ENCODE measurements at places on chromosomes 12 and 14.

- no peak for DNase-seq
Observed at GRCh38 chr12:65741656-65742017, 82.6 kb upstream of the HMGA2 start.

DNA sequence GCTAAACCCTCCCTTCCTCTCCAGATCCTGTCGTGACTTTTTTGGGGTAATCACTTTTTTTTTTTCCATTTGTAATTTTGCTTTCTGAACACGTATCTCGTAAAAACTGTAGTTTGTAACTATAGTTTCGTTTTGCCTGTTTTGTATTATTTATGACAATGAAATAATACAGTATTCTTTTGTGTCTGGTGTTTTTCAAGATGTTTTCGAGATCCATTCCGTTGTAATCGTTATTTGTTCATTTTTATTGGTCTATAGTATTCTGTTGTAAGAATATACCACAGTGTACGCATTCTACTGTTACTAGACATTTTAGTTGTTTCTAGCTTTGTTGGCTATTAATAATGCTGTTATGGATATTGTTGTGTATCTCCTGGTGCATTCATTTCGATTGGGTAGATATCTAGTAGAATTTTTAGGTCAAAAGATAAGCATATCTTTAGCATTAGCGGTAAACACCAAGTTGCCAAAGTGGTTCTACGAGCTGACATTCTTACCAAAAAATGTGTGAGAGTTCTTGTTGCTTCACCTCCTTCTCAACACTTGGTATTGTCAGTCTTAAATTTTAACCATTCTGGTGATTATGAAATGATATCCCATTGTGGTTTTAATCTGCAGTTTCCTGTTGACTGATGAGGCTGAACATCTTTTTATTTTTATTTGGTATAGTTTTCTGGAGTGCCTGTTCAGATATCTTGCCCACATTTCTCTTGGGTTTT is 92.3 kb upstream of the EVL start:
- no peak for DNase-seq

DNA sequence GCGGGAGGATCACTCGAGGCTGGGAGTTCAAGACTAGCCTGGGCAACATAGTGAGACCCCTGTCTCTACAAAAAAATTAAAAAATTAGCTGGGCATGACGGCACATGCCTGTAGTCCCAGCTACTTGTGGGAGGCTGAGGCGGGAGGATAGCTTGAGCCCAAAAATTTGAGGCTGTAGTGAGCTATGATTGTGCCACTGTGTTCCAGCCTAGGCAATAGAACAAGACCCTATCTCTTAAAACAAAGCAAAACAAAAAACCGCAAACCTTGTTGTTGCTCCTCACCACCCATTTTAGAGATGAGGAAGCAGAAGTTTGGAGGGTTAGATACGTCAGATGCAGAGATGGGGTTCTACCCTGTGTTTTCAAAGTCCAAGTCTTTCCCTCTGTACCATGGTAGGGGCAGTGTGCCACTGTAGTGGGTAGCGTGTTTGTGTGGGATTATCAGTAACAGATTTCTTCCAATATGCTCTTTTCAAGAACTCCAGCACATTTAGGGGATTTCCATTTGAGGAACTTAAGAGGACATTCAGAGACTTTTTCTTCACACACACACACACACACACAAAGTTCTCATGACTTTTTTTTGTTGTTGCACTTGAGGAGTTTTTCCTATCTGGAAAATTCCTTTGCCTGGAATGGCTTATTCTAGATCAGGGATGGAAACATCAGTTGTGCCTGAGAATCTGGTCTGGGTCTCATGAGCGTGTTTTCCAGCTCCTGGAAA is 186.5 kb downstream of the CHST11 start:
- DNase-seq = peak; percentile 43

DNA sequence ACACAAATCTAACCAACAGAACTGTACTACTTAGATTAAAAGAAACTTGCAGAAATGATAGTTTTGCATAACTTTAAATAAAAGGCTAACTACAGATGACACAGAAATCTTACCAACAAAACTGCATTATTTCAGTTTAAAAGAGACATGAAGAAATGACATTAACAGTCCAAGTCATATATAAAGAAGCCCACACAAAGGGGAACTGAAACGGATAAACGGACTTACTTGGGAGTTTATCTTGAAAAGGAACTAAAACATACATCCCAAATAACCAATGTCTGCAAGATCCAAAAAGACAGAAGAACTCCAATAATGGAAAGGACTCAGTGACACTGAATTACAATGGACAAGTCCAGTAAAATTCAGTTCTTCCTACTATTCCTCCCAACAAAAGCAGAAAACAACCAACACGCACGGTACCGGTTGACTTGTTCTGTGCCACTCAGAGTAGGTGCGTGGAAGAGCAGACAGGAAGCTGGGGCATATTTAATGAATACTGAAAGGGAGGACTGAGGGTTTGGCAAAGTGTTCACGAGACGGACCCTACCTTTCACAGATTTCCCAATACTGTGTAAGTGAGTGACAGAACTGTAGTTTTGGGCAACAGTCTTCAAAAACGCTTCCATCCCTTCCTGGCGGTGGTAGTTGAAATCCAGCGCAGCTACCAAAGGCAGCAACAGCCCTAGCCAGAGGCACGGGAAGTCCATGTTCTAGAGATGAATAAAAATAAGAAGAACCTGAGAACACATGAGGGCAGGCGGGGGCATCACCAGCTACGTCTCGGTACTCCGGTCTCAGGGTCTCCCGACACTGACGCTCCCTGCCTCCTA is 627 bp downstream of the CPM start:
- no peak for DNase-seq

- DNase-seq = no peak
Observed at GRCh38 chr12:87793131-87793530, 236.1 kb downstream of the C12orf50 start.

GRCh38 chr12:23815810-23816209 is 133.7 kb downstream of the SOX5 start:
- no peak for DNase-seq

- no peak for DNase-seq
Observed at GRCh38 chr14:31933716-31934115, 143.4 kb upstream of the ARHGAP5 start.

- DNase-seq = no peak
Observed at GRCh38 chr12:87150969-87151662, 878.1 kb downstream of the C12orf50 start.

DNA sequence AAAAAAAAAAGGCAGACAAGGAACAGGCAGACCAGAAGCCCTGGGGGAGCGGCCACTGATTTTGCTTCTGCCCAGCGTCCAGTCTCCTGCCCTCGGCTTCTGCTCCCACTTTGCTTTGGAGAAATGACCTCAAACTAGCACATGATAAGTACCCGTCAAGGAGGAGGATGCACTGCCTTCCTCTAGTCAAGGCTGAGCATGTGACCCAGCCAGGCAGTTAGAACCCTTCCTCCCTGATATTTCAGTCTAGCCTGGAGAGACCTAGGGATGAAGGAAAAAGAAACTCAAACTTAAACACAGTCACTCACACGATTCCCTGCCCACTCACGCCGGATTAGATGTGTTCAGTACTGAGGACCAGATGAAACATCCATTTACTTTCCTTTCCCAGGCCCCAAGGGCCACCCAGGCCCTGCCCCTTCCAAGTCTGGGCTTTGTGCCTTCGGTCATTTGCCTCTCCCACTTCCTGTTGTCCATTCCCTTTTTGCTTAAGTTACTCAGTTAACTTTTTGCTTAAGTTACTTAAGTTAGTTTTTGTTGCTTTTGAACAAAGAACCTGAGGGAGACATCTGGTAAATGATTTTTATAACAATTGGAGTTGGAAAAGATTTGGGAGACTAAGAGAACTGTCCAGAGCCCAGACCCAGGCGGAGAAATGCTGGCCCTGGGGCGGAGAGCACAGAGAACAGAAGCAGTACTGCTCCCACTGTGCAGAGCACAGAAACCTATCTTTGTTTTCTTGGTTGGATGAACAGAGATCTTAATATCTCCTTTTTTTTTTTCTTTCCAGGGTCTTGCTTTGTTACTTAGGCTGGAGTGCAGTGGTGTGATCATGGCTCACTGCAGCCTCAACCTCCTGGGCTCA is 23.0 kb upstream of the TTC7B start:
- no peak for DNase-seq

DNA sequence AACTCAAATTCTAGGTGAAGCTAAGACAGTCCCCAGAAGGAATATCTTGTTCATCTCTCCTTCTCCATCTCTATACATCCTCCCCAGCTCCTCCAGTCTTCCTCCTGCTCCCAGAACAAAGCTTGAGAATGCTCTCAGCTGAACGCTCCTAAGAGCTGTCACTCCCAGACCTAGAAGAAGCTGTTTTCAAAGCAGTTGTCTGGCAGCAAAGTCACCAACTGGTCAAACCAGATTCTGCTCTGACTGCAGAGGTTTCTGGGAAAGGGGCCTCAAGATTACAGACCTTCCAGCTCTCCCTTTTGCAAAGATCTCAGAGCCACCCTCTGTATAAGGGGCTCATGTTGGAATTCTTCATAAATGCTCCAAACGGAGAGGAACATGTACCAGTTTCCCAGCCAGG is 9.6 kb upstream of the HSPB8 start:
- no peak for DNase-seq

DNA sequence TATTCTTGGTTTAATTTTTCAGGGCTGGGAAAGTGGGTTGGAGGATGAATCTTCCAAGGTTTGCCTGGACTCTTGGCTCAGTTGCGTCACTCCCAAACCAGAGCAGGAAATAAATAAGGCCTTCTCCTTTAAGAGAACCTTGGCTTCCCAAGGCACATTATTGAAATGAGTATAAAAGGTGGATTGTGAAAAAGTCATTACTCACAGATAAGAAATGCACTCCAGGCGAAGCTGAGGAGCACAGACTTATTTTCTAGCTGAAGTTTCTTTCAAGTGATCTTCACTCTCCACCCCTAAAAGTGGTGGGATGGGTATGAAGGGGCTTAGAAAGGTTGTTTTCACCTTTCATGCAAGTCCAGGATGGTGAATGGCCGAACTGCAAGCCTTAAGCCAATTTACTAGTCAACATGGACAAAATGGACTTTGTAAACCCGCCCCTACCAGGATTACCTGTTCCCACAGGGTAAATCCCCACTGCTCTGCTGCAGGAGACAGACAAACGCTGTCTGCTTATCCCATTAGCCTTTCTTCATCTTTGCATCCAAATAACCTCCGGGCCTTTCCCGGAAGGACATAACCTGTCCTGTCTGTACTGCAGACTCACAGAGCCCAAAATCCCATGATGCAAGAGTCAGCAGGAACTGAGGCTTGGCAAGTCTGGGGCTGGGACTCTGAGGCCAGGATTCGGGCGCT is 207.6 kb downstream of the BCL11B start:
- DNase-seq = no peak

GRCh38 chr12:49482095-49483051 is 56.5 kb upstream of the KCNH3 start:
- DNase-seq = no peak

- no peak for DNase-seq
Observed at GRCh38 chr12:915090-915489, 34.4 kb downstream of the RAD52 start.

DNA sequence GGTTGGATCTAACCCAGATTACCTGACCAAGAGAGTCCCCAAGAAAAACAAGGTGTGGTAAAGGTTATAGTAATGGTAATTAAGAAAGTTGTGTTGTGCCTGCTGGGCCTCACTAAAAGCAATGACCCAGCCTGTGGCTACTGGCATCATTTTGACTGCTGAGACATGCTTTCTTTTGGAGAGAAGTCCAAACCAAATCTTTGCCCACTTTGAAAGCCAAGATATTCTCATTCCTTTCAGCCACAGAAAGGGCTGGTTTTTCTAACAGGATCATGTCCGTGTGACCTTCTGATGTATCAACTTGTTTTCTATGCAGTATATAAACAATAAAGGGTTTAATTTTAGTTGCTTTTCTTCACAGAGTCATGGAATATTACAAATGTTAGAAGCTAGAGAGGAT is 388.6 kb downstream of the RAD51B start:
- DNase-seq = no peak

- DNase-seq = no peak
Observed at GRCh38 chr12:108538616-108539195, 22.3 kb downstream of the SART3 start.

DNA sequence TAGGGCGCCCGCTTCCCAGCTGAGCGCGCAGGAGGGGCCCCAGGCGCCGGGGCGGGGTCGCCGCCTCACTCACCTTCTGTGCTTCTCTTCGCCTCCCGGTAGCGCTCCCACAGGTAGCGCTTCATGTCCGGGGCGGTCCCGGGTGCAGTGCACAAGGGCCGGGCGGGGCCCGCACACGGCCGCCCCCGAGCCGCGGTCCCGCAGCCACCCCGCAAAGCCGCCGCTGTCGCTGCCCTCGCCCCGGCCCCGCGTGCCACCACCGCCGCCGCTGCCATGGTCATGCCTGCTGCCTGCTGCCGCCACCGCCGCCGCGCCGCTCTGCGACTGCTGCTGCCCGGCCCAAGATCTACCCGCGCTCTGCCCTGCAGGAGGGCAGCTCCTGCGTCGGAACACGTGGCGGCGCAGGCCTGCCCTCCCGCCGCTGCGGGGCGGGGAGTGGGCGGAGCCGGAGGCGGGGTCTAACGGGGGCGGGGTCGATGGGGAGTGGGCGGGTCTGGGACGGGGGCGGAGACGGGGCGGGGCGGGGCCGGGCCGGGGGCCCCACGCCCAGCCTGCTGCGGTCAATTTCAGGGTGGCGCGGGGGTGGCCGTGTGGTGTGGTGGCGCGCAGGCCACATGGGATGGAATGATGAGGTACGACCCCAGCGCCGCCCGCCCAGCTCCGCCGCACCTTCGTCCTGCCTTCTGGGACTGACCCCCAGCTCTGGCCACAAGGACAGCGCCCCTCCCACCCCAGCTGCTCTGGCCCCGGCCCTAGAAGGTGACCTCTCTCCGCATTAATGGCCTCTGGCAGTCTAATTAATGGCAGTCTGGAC is at the start of gene NT5DC3:
Gene NT5DC3, minus strand, starts transcription at position 359 of the 814 bp plus-strand sequence. Its CDS starts 78 bp downstream, at position 281.
- DNase-seq = peak; percentile 35

GRCh38 chr14:89369656-89370055 is 47.4 kb downstream of the FOXN3 start:
- DNase-seq = no peak

GRCh38 chr14:99338313-99338712 is 66.3 kb upstream of the BCL11B start:
- DNase-seq = no peak

GRCh38 chr14:103746701-103747100 is 31.1 kb downstream of the ZFYVE21 start:
- DNase-seq = no peak

GRCh38 chr14:93199031-93199430 is 7.8 kb downstream of the GON7 start:
- no peak for DNase-seq

- no peak for DNase-seq
Observed at GRCh38 chr12:13252616-13253015, 56.1 kb downstream of the EMP1 start.

- DNase-seq = peak; percentile 29
Observed at GRCh38 chr12:116123451-116124258, 153.8 kb downstream of the MED13L start.

DNA sequence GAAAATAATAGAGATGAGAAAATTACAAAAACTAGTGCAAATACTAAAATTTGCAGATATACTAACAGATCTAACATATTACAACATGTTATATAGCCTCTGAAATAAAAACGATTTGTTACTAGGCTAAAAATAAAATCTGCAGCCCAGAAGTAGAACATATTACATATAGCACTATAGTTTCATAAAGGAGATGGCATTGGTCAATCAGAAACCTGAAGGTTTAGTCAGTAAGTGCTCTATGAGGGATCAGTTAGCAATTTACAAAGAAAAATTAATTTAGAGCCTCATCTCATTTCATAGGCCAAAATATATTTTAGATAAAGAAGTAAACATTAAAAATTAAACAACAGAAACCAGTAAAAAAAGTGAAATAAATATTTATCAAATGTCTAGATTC is 41.0 kb downstream of the IFNG-AS1 start:
- DNase-seq = no peak

All from GM12864 (cell line).